ENCODE measurements at places on chromosomes 5 and 9.
A peak's percentile ranks its signal among the peaks of the same experiment; 100 is the strongest.

- no peak for DNase-seq
Observed at GRCh38 chr5:25970906-25971489, 1067.4 kb downstream of the CDH9 start.

DNA sequence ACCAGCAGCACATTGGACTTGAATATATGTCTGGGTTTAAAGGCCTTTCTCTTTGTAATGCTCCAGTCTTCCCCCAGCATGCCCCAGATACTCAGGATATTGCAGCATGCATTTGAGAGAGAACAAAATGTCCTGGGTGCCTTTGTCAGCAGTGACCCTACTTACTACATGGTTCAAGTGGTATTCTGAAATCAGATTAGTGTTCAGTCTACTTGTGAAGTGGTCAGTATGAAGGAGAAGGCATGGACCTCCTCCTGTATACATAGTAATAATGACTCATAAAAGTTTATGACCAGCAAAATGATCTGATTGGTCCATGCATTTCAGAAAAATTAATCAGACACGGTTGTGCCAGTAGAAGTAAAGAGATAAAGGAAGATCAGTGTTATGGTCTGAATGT, 25.4 kb downstream of the GPR21 start:
- DNase-seq = no peak

DNA sequence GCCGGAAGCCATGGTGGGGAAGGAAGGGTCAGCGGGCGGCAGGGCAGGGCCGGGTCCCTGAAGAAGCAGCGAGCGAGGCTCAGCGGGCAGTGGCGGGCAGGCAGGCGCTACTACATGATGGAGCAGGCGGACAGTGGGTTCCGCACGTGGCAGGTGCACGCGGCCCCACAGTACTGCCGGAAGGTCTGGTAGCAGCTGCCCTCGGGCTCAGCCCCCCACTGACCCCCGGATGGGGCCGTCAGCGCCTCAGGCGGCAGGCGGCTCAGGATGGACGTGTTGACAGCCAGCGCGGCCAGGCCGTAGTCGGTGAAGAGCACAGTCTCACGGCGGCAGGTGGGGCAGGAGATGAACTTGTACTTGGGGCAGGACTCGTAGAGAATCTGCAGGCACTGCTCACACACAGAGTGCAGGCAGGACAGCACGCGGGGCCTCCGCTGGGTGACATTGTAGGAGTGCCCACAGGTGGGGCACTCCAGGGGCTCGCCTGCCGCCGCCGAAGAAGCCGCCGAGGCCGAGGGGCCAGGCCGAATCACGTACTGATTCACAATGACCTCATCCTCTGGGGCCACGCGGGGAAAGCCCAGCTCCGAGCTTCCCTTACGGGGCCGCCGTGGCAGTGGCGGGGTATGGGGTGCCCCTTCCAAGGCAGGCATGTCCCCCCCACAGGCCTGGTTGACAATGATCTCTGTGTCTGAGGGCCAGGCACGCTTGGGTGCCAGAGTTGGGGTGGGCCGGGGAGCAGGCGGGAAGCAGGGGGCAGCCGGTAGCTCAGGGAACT, 1.5 kb downstream of the RNF208 start:
- DNase-seq = no peak

- no peak for DNase-seq
Observed at GRCh38 chr9:122091682-122092592, 1.2 kb downstream of the TTLL11 start.

- DNase-seq = no peak
Observed at GRCh38 chr5:176466245-176466871, 18.2 kb downstream of the FAF2 start.

- no peak for DNase-seq
Observed at GRCh38 chr9:137108608-137109249, 5.8 kb downstream of the DPP7 start.

- DNase-seq = no peak
Observed at GRCh38 chr5:16552666-16553343, 64.0 kb downstream of the RETREG1 start.

GRCh38 chr9:36789886-36790285, 217.2 kb downstream of the MELK start:
- DNase-seq = no peak

DNA sequence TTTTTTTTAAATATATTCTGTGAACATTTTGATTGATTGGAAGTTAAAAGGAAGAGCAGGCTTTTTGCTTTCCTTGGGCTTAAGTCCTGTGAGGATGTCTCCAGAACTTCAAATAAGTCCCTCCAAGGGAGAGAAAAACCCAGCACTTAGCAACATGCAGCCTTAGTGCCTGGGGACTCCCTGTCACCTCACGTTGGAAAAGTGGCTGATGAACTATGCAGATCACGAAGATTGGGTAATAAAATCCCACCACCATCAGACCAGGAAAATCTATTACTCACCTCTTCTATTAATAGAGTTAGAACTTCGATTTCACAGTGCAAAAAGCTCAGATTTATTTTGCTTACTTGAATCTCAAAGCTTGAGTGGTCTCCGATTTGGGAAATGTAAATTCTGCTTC, 507.0 kb downstream of the MAT2B start:
- DNase-seq = no peak

DNA sequence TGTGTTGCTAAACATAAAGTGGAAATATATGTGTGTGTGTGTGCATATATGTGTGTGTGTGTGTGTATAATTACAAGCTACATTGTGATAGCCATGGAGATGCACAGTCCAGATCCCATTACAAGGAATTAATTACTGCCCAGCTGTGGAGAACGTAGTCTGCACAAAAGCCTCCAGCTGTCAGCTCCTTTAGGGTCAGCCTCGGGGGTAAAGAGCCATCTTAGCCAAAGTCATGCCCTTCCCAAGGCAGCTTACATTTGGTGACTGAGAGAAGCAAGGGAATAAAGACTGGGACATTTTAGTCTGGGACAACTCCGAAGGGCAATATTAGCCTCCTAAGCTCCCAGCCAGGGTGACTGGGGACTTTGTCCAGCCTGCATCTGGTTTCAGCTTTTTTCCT, 21.9 kb upstream of the FOCAD start:
- no peak for DNase-seq

GRCh38 chr9:108786901-108787689, 68.7 kb downstream of the ACTL7B start:
- no peak for DNase-seq

DNA sequence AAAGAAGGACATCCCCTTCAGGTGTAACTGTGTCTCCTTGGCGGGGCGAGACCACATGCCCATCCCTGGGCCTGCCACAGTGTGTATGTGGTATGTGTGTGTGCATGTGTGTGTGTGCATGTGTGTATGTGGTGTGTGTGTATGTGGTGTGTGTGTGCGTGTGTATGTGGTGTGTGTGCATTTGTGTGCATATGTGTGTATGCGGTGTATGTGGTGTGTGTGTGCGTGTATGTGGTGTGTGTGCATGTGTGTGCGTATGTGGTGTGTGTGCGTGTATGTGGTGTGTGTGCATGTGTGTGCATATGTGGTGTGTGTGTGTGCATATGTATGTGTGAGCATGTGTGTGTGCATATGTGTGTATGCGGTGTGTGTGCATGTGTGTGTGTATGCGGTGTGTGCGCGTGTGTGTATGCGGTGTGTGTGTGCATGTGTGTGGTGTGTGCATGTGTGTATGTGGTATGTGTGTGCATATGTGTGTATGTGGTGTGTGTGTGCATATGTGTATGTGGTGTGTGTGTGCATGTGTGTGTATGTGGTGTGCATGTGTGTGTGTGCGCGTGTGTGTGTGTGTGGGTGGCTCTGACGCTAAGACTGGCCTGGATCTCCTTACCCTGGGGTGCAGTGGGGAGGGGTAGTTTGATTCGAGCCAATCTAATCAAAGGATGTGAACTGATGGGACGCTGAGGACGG, 107.9 kb upstream of the RAPGEF1 start:
- DNase-seq = no peak

GRCh38 chr9:131117121-131117761, 8.1 kb upstream of the NUP214 start:
- DNase-seq = no peak

GRCh38 chr5:72107901-72108201, 576 bp downstream of the MAP1B start:
- DNase-seq = no peak

GRCh38 chr5:73151766-73152410, 21.1 kb upstream of the TMEM174 start:
- no peak for DNase-seq

- DNase-seq = no peak
Observed at GRCh38 chr5:56910210-56910965, 992 bp downstream of the SETD9 start.

DNA sequence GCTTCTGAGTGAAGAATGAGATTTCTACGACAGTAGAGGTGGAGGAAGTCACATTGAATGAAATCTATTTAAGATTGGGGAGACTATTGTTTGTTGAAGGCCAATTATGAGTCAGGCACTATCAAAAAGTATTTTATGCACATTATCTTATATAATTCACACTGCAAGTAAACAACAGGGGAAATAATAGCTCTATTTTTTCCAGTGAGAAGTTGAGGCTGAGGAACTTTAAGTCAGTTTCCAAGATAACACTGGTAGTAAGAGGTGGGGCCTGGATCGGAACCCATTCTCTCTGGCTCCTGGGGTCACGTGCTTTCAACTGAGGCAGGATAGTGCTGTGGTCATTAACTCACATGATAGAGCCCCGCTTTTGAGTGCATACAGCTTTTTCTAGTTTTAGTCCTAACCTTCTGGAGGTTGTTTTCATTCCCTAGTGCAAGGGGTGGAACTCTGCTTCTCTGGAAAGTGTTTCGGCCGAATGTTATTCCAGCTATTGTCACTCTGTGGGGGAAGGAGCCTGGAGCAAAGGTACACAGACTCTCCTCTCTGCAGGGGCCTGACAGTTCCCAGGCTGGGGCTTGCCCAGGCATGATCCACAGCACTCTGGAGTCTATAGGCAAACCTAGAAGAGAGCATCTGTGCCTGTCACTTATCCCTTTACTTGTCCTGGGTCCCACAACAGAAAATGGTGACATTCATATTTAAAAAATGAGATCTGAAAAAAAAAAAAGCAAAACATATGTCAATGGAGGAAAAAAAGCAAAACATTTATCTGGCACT, 352.4 kb upstream of the ACTBL2 start:
- DNase-seq = no peak

DNA sequence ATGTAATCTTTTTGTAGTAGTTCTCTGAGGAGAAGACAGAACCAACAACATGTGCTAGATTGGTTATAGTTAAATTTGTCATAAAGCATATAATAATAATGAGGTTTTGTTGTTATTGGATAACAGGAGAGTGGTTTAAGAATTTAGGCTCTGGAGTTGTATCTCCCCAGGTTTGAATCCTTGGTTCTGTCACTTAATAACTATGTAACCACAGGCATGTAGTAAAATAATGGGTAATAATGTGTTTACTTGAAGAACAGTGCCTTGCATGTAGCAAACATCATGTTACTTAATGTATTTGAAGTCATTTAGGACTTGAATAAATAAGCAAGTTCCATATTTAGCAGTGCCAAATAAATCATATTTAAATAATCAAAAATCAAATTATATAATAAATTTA, 55.8 kb downstream of the NSD1 start:
- no peak for DNase-seq

DNA sequence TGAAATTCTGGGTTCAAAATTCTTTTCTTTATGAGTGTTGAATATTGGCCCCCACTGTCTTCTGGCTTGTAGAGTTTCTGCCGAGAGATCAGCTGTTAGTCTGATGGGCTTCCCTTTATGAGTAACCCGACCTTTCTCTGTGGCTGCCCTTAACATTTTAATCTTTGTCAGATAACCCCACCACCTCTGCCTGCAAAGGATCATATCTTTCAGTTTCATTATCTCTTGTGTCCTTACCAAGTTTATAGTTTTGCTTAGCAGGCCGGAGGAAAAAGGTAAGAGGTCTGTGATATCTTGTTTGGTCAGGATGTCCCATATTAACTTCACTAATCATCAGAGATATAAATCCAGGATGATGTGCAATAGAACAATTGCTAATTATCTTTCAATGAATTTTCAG, 970.2 kb upstream of the TYRP1 start:
- DNase-seq = no peak

DNA sequence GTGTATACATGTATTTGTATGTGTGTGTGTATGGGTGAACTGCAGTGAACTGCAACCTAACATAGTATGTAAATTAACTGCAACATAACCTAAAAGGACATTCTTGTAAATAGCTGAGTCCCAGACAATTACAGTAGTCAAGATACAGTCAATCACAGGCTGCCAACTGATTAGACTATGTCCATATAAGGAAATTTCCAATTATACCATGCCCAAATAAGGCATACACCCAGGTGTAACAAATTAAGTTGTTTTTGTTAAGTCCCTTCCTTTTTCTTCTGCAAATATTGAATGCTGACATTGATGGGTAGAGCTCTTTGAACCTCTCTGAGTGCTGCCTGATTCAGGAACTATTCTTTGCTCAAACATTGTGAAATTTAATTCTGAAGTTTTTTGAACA, 594.6 kb upstream of the FAM174A start:
- DNase-seq = no peak

GRCh38 chr5:76546497-76547102, 76.6 kb downstream of the F2RL2 start:
- no peak for DNase-seq

DNA sequence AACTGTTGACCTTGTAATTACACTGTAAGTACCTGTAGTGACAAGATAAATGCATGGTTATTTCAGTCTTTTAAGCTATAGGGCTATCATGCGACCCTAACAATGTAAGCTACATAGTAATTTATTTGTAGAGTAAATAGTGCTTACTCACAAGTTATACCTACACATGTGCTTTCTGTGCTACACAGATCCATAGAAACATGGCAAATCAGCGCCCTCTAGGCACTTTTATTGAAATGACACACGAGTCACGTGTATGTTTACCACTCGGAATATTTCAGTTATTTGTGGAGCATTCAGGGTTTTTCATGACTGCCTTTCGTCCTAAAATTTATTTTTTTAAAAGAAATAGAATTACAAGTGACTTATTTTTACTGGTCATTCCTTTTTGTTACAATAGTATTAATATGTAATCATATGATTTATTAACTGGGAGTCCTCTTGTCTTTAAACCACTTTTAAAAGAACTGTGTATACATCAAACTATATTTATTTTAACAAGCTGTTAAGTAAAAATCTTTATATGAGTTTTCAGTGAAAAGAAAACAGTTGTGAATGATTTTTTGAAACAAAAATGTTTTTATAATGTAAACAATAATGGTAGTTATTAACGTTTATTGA, 1242.3 kb upstream of the WWC1 start:
- DNase-seq = peak; percentile 68

GRCh38 chr5:80083101-80083890, 48.1 kb downstream of the THBS4 start:
- DNase-seq = peak; percentile 48

DNA sequence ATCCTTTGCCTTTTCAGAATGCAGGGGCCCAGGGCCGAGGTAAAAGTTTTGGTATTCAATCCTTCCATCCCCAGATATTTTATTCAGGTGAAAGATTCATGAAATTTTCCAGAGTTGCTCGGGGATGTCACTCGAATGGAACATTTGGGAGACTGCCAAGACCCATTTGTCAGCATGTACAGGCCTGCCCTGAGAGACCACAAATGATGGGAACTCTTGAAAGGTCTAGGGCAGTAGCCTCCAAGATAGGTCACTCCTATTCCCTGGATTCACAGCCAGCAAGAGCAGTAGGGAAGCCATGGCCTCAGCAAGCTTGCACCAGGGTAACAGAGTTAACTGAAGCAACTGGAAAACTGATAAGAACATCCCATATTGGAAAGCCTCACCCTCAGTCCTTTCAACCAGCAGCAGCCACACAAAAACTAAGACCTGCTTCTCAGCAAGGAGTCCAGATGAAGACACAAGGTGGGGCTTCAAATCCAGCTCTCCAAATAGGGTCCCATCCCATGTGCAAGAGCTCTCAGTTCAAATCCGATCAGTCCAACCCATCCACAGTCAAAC, 12.5 kb downstream of the CARD6 start:
- DNase-seq = no peak

Data from NCI-H1930 (cell line).